SK-MEL-5 (cell line): ENCODE measurements at places on chromosomes 3 and 15. TPM values are rescaled to one million over a fixed set of nuclear protein-coding genes. Genes with fewer than 3 reads are reported as not detected.

DNA sequence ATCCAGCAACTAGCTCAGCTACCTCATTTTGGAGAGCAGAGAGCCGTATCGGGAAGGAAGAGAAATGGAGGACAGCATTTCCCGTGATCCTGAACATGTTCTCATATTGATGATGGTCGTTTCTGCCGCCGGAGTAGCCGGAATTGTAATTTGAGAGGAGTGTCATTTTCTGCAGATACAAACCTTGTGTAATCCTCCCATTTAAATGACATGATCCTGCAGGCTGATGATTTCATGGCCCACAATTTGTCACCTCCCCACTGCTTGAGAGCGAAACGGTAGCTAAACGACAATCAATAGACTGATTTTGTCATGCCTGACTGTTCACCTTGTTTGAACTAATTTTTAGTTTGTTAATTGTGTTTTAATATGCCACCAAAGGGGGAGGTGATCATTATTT, 126.5 kb upstream of the CNTN6 start:
- DNase-seq, result no peak

DNA sequence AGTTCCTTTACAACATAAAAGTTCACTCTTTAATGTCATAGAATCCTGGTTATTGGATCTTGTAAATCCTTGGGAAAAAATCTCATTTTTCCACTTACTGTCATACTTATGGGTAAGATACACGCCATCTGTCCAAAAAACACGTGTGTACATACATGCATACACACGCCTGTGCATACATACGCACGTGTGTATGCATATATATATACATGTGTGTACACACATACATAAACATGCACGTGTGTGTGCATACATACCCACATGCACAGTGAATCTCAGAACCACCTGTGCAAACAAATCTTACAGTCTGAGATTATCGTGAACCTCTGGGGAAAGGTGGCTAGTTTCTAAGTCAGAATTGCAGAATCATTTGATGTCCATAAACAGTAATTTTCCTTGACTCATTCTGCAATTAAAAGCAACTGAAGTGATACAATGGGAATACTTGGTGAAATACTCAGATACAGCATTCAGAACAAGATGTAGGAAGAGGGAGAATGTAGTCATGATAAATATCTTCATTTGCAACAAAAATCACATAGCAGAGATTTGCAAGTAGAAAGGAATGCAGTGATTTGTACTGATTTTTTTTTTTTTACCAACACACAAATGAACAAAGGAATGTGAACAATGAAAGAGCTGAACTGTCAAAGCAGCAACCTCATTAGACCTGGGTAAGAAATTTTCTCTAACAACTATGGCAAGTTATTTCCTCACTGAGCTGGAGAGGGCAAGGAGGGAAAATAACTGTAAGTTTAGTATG, 160.6 kb upstream of the POU1F1 start:
- DNase-seq, result no peak

DNA sequence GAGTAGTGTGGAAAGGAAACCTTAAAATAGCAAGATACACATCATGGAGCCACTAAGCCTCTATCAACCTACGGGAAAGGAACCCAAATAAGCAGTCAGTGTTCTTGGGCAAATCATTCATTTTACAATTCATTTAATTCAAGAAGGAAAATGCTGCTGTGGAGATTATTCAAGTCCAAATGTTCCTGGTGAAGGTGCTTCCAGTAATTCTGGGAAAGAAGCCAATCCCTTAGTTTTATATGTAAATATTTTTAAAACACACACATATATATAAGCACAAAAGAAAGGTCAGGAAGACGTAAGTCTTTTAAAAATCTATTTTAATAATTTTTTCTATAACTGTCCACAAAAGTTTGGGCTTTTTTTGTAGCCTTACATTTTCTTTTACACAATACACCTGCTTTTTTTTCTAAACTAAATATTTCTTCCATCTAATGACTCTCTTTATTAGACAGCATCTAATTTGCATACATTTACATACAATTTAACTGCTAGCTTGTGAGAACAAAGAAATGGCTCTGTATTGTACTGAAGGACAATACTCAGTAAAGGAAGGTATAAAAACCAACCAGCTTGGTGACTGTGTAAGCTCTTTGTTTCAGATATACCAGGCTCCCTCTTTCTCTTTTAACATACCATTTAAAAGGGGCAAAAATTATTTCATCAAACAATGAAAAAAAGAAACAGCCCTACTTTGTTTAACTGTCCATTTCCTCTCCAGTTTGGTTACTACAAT, 269.5 kb downstream of the ZBTB20 start:
- no peak for DNase-seq

DNA sequence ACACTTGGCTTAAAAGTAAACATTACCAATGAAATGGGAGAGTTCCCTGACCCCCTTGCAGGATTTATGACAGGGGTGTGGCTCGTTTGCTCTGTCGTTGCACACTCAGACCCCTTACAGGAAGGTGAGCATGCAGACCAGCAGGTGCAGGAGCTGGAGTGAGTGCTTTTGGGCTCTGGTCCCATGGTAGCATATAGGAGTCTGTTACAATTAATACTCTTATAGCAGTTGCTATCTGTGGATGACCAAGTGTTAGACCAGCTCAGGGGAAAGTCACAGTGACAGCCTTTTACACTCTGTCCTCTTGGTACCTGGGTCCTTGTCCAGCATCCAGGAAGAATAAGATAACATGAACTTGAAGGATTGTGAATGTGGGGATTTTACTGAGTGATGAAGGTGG, 1177.5 kb downstream of the NSUN3 start:
- DNase-seq, result no peak

GRCh38 chr15:63076714-63077046, 34.1 kb downstream of the TPM1 start:
- DNase-seq, result no peak

- no peak for DNase-seq
These were observed 18.3 kb upstream of the DET1 start for GRCh38 chr15:88564741-88565140.

CLCN2 gene
- total RNA-seq, result 5.7 and 5.9 TPM in 2 replicates

DNA sequence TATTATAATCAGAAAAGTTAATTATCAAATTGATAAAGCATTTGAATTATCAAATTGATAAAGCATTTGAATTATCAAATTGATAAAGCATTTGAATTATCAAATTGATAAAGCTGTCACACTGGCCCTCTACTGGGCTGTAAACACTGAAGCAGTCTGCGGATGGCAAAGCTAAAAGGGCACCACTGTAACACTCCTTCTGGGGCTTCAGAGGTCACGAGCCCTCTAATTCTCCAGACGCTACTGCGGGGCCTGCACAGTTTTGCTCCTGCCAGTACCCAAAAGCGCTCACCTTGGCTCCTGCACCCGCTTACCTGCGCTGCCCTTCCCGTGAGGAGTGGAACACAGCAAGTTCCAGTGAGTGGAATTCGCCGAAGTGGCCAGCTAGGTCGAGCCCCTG, 409.0 kb upstream of the KCNMB2 start:
- DNase-seq, result no peak

DNA sequence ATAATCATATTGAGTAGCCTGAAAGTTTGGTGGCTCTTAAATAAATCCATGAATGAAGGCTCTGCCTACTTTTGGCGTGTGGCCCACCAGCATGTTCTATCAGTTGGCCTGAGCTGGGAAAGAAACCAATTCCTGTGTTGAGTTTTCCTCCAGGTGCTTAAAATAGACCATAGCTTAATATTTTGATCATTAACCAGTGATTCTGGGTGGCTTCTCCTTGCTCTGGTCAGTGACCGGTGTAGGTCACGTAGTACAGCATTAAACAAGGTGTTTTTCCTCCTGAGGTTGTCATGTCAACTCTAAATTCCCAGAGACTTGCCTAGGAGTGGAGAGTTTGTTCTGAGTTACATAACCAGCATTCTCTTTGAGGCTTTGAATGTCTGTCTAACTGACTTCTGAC, 1.3 kb downstream of the HHLA2 start:
- no peak for DNase-seq

DNA sequence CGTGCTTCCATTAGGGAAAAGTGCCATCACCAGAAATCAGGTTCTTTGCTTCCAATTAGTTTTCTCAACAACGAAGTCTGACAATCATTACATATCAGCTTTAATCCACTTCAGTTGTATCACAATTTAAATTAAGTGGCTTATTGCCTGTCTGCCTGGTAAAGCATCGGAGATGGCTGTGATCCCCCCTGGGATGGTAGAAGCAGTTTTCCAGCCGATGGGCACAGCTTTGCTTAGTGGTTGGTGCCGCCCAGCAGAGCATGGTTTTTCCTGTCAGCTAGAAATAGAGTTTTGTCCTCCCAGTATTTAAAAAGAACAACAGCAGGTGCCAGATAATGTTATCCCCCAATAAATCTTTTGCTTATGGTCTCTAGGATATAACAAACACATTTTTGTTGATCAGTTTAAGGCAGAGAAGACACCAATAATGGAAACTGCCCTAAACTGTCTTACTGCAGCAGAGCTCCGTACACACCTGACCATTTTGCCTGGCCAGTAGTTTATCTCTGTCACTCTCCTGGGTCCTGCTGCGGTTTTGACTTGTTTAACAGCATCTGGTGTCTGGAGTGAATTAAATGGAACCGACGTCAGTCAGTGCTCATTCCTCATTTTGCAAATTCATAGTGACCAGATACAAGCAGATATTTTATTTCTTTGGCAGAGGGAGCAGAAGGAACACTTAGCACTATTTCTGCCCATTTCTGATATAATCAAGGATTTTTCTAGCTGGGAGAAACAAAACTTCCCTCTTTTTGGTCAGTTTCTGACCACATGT, 79.1 kb downstream of the SLC49A4 start:
- DNase-seq, result no peak

GOLGA8M gene
- not detected in 2 replicates for total RNA-seq

- peak; percentile 87 for DNase-seq
These were observed at the start of gene LACTB for GRCh38 chr15:63121382-63122001. LACTB (plus strand) TSS chr15:63121861; CDS start chr15:63121872, 11 bp downstream.

DNA sequence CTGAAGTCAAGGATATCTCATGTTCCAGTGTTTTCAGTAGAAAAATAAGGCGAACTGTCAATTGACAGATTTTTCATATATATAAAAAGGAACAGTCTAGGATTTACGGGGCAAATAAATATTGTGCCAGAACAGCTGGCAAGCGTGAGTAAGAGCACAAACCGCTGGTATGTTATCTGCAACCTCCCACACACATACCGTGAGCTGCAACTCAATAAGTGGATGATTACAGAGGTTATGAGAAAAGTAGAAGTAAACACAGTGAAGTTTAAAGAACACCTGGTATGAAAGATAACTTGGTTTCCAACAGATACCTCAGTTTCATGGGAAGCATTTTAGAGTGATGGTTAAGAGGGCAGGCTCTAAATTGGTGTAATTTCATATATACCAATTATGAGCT, 733.4 kb downstream of the TUSC7 start:
- no peak for DNase-seq

DNA sequence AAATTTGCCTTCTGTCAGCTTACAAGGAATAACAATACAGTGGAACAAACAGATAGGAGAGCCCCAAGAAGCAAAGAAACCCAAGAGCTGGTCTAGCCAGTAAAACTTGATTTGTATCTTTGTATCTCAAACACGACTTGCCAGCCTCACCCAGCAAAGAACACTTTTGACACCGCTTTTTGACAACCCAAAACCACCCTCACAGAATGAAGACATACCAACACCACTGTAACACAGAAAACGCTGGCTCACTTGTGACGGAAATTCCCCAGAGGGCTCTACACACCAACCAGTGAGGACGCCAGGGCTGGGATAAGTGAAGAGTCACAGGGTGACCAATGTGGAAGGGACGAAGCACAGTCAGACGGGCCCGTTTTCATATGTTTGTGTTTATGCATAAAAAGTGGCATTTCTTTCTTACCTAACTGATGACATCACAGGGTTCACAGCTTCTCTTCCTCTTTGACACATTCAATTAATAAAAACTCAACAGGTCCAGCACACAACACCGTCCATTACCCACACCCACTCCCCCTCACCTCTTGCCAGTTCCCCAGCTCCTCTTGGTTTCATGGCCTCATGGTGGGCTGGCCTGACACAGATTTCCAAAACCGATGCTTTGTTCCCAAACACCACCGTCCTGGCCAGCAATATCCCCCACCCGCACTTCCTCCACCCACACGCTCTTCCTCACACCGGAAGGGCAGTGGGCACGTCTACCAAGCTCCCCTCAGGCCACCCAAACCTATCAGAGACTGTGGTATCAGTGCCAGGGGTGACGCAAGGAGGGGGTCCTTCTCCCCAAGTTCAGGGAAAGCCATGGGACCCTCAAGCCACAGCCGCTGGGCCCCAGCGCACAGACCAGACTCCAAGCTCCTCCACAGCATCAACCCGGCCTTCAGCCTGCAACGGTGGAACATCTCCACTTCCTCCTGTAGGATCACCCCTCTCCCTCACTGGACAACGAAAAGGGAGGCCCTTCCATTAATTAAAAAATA, 94.2 kb downstream of the ADAMTS17 start:
- no peak for DNase-seq
